CD4-positive, alpha-beta memory T cell (primary cell): ENCODE measurements at places on chromosomes 1 and 21. TPM values are rescaled to one million over a fixed set of nuclear protein-coding genes. Genes with fewer than 3 reads are reported as not detected.

PRAMEF2 gene
- total RNA-seq, result not detected

MATN1 gene
- total RNA-seq, result 0.12 TPM

SLC16A4 gene
- total RNA-seq, result 0.39 TPM

NHLH1 gene
- 0.42 TPM for total RNA-seq

- DNase-seq, result no peak
- no peak overlapping the region for H3K4me3 ChIP-seq
- H3K36me3 ChIP-seq, result peaks cover 29% of the 10 kb centered on the region
Measured at GRCh38 chr1:100458661-100459357, 79.1 kb upstream of the GPR88 start.

DNA sequence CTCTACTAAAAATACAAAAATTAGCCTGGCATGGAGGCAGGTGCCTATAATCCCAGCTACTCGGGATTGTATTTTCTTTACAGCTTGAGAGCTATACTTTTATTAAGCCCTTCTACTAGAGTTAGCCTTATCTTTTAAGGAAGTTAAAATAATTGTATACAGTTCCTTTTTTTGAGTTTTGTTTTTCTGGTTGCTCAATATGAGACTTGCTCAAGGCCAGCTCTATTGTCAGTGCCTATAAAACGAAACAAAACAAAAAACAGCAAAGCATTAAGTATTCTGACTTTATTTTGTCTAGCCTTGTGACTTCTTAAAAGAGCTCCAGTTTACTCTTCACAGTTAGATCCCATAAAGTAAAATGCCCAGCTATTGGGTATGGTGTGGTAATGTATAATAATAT lies 17.2 kb downstream of the PKN2 start:
- no peak overlapping the region for H3K27ac ChIP-seq
- H3K36me3 ChIP-seq, result no peaks in the 10 kb centered on the region

GRCh38 chr1:201656311-201657032 lies 117.5 kb downstream of the NAV1 start:
- H3K4me3 ChIP-seq, result no peak overlapping the region
- H3K4me1 ChIP-seq, result no peaks in the 10 kb centered on the region
- H3K36me3 ChIP-seq, result no peaks in the 10 kb centered on the region
- DNase-seq, result no peak

GRCh38 chr1:204194771-204195170 lies 1.5 kb downstream of the KISS1 start:
- no peak overlapping the region for H3K4me3 ChIP-seq
- H3K27ac ChIP-seq, result no peak overlapping the region
- DNase-seq, result no peak
- no peaks in the 10 kb centered on the region for H3K36me3 ChIP-seq
- no peaks in the 10 kb centered on the region for H3K4me1 ChIP-seq
